ENCODE measurements at places on chromosomes 13 and 19.

- no peaks in the 10 kb centered on the region for H3K27me3 ChIP-seq
- no peaks in the 10 kb centered on the region for H3K36me3 ChIP-seq
- no peak for DNase-seq
- peak overlapping the region; percentile 81 for H3K27ac ChIP-seq
- peaks cover 8% of the 10 kb centered on the region for H3K4me1 ChIP-seq
- H3K4me3 ChIP-seq: no peak overlapping the region
Measured at GRCh38 chr19:45876161-45876410, 9.9 kb downstream of the IRF2BP1 start.

GRCh38 chr19:56978023-56978565 lies 137.6 kb upstream of the PEG3 start:
- H3K36me3 ChIP-seq: no peaks in the 10 kb centered on the region
- H3K4me3 ChIP-seq: no peak overlapping the region
- H3K27ac ChIP-seq: no peak overlapping the region

DNA sequence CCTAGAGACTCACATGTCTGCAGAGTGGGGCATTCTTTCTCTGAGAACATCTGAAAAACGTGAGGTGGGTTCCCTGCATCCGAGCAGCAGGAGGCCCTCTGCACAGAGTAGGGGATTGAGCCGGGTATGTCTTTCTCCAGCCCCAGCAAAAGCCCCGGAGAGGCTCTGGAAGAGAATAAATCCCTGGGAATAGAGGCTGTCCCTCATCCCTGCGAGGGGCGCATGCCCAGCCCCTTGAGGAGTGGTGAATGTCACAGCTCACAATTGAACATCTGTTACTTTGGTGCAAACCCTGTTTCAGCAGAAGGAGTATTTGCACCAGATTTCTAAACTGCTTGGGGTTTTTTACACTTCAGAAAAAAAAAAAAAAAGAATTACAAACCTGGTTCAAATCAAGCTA lies 164.6 kb downstream of the FGF14 start:
- no peak overlapping the region for H3K4me3 ChIP-seq
- H3K36me3 ChIP-seq: no peaks in the 10 kb centered on the region
- H3K27me3 ChIP-seq: no peaks in the 10 kb centered on the region

GRCh38 chr19:8129061-8129618 lies 20.3 kb downstream of the FBN3 start:
- no peaks in the 10 kb centered on the region for H3K36me3 ChIP-seq
- no peak overlapping the region for H3K4me3 ChIP-seq
- H3K27me3 ChIP-seq: no peaks in the 10 kb centered on the region

DNA sequence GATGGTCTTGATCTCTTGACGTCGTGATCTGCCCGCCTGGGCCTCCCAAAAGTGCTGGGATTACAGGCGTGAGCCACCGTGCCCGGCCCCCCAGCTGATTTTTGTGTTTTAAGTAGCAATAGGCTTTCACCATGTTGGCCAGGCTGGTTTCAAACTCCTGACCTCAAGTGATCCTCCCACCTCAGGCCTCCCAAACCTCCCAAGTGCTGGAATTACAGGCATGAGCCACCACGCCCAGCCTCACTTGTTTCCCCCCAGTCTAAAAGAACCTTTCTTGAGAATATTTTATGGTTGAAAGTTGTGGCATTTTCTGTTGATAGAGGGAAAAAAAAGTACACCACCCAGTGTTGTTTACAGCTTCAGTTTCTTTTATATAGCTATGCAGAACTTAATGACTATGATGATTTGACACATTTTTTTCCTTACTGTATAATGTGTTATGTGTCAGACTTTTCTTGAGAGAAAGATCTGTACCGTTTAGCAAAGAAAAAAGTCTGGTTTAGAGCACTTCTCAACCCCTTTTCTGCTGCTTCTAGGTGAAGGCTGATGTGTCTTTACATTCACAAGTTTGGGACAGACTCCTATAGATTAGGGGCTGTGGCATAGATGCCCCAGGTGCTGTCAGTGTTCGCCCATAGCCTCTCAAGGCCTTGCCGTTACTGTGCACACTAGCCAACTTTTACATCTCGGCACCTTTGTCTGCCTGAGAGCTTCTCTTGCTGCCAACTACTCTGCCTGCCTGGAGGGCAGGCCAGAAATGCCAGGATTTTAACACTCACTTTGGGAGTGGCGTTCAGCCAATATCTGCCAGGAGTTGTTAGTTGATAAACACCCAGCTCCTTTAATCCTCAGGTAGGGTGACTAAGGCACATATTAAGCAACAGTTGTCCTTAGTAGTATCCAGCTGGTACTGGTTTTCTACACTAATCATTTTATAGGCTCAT lies 33.0 kb downstream of the KCTD4 start:
- no peak overlapping the region for H3K4me3 ChIP-seq
- peak overlapping the region; percentile 38 for H3K27ac ChIP-seq
- no peaks in the 10 kb centered on the region for H3K27me3 ChIP-seq
- DNase-seq: peak; percentile 67

- DNase-seq: no peak
- no peaks in the 10 kb centered on the region for H3K36me3 ChIP-seq
- no peak overlapping the region for H3K4me3 ChIP-seq
- no peaks in the 10 kb centered on the region for H3K27me3 ChIP-seq
- no peak overlapping the region for H3K27ac ChIP-seq
- H3K4me1 ChIP-seq: no peaks in the 10 kb centered on the region
Measured at GRCh38 chr13:67036699-67037457, 193.3 kb downstream of the PCDH9 start.

GRCh38 chr13:37144661-37145060 lies 39.2 kb upstream of the CSNK1A1L start:
- no peaks in the 10 kb centered on the region for H3K27me3 ChIP-seq
- no peaks in the 10 kb centered on the region for H3K36me3 ChIP-seq
- no peaks in the 10 kb centered on the region for H3K4me1 ChIP-seq

- no peak within 1 kb of the TSS for H3K4me3 ChIP-seq
- H3K4me1 ChIP-seq: no peaks in the 10 kb centered on the region
- H3K27me3 ChIP-seq: no peaks in the 10 kb centered on the region
- no peak for DNase-seq
- no peak within 1 kb of the TSS for H3K27ac ChIP-seq
Measured at GRCh38 chr13:85799097-85799582, at the start of gene SLITRK6. Gene SLITRK6 (minus strand): TSS chr13:85799419. CDS start chr13:85796508, 2,911 bp downstream.

DNA sequence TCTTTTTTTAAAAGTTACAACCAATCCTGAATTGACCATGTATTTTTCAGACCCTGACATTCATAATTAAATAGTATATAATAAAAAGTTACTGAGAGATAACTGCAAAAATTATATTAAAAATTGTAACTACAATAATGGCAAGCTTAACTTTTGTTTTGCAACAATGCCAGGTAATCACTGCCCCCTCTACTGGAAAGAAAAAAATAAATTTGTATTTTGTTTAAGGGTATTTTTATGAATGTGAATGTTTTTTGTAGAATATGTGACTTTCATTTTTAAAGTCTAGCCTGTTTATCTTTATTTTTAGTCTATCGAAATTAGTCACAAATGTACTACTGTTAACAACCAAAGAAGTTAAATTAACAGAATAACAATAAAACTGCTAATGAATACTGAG lies 21.7 kb downstream of the MRPS31 start:
- no peak for DNase-seq
- H3K27me3 ChIP-seq: no peaks in the 10 kb centered on the region
- no peak overlapping the region for H3K4me3 ChIP-seq
- H3K36me3 ChIP-seq: peaks cover 51% of the 10 kb centered on the region

DNA sequence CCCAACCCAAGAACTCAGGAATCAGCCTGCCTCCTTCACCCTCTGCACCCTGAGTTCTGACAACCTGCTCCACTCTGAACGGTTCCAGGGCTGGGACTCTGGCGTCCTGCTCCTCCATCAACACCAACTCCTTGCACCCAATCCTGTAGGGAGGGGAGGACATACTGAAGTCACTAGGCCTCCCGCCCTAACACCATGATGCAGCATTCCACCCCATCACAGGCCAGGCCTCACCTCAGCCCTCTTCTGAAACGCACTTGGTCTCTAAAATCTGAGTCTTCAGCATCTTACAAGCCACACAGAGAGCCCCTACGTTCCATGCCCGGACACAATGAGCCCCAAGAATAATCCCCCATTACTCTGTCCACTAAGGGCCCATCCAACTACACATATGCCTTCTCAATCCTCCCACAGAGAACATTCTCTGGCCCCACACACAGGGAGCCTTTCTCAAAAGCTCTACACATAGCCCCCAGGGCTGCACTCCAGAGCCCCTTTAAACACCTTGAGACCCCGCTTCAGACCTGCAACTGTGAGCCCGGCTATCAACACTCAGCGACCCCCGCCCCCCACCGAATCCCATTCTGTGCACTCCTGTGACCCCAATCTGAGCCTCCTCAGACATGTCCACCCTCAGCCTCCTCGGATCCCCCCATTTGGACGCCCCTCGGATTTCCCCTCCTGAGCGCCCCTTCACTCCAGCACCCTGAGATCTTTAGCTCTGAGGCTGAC lies 567 bp downstream of the ALKBH6 start:
- no peak for DNase-seq
- peaks cover 20% of the 10 kb centered on the region for H3K4me1 ChIP-seq
- peak overlapping the region; percentile 72 for H3K4me3 ChIP-seq
- H3K27ac ChIP-seq: peak overlapping the region; percentile 92
- no peaks in the 10 kb centered on the region for H3K36me3 ChIP-seq

DNA sequence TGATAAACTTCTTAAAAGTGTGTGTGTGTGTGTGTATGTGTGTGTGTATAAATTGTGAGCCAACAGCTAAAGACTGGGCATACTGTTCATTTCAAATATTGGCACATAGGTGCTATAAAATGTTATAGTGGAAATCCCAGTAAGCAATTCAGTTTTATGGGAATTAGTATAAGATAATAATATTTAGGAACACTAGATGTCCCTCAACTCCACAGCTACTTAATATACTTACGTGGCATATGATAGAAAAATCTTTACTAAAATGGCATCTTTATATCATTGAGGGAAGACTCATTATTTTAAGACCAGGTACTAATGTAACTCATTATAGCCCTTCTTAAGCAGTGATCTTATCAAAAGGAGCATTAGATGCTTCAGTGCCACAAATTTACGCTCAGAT lies 266.2 kb downstream of the MAB21L1 start:
- no peak overlapping the region for H3K4me3 ChIP-seq
- no peaks in the 10 kb centered on the region for H3K27me3 ChIP-seq
- H3K4me1 ChIP-seq: no peaks in the 10 kb centered on the region
- DNase-seq: no peak

DNA sequence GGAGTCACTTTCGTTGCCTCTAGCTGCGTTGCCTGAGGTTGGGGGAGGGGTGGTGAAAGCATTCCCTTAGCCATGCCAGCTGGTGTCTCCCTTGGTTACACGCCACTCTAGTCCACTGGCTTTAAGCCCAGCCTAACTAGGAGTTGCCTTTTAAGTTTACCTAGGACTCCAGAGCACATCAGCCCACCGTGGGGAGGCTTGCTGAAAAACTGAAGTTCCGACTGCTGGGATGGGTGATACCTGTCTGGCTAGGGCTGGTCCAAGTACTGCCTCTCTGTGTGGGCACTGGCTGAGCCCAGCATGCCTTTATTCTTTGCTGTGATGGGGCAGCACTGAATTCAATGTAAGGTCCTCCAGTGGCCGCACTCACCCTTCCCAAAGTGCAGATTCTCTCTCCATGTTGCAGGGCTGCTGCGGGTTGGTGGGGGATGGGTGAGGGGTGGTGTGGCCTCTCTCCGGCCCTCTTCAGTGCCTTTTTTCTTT lies 11.8 kb upstream of the CEACAM1 start:
- DNase-seq: peak; percentile 52
- no peak overlapping the region for H3K27ac ChIP-seq
- no peaks in the 10 kb centered on the region for H3K4me1 ChIP-seq
- H3K4me3 ChIP-seq: no peak overlapping the region

- no peaks in the 10 kb centered on the region for H3K27me3 ChIP-seq
- no peak overlapping the region for H3K27ac ChIP-seq
- peaks cover 16% of the 10 kb centered on the region for H3K36me3 ChIP-seq
- no peaks in the 10 kb centered on the region for H3K4me1 ChIP-seq
- no peak for DNase-seq
Measured at GRCh38 chr13:41720839-41721561, 239.9 kb downstream of the VWA8 start.

GRCh38 chr19:44592451-44592890 lies 20.9 kb upstream of the IGSF23 start:
- H3K27ac ChIP-seq: no peak overlapping the region
- H3K4me3 ChIP-seq: no peak overlapping the region
- no peaks in the 10 kb centered on the region for H3K27me3 ChIP-seq
- DNase-seq: no peak
- no peaks in the 10 kb centered on the region for H3K36me3 ChIP-seq

DNA sequence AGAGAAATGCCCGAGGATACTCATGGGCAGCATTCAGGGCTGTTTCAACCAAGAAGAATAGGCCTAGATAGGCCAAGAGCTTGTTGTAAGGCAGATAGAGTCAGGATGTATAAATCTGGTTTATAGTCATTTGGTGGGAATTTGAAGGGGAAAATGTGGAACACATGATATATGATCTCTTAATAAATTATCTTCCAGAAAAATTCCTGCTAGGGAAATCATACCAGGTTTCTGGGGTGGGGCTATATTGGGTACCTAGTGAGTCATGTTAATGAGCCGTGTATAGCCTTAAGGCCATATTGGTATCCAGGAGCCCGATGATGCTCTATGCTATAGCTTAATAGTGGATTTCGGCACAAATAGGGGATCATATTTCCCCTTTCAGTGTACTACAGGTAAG lies 51.5 kb upstream of the HTR2A start:
- DNase-seq: no peak
- no peak overlapping the region for H3K4me3 ChIP-seq
- no peaks in the 10 kb centered on the region for H3K4me1 ChIP-seq
- no peaks in the 10 kb centered on the region for H3K27me3 ChIP-seq
- no peak overlapping the region for H3K27ac ChIP-seq
- no peaks in the 10 kb centered on the region for H3K36me3 ChIP-seq

DNA sequence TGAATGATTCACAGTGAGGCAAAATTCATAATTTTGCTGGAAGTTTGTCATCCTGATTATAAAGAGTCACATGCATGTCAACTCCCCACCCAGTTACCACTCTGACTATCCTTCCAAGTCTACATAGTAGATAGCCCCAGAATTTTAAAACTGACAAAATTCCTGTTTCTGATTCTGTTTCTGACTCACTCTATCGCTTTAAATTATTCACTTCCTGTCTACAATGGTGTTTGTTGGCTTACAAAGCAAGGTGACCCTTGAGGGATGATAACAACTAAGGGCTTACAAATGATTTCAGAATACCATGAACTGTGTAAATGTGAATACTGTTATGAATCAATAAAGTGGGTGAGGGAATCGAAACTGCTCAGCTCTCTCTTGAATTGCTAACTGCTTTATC lies 98.7 kb upstream of the KL start:
- no peak for DNase-seq
- H3K4me3 ChIP-seq: no peak overlapping the region
- no peaks in the 10 kb centered on the region for H3K36me3 ChIP-seq
- no peaks in the 10 kb centered on the region for H3K4me1 ChIP-seq
- H3K27ac ChIP-seq: no peak overlapping the region

DNA sequence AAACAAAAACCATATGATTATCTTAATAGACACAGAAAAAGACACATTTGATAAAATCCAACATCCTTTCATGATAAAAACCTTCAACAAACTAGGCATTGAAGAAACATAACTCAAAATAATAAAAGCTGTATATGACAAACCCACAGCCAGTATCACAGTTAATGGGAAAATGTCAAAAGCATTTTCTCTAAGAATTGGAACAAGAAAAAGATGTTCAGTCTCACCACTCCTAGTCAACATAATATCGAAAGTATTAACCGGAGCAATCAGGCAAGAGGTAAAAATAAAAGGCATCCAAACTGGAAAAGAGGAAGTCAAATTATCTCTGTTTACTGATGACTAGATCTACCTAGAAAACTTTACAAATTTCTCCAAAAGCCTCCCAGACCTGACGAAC lies 684.2 kb upstream of the SPRY2 start:
- H3K27ac ChIP-seq: no peak overlapping the region
- no peaks in the 10 kb centered on the region for H3K27me3 ChIP-seq
- no peak overlapping the region for H3K4me3 ChIP-seq

Data from upper lobe of right lung (tissue), 1 donor.